ENCODE measurements at places on chromosomes 11 and 22.
A peak's percentile ranks its signal among the peaks of the same experiment; 100 is the strongest.

- no peak for DNase-seq
Measured at GRCh38 chr11:102640946-102641345, 15.8 kb upstream of the MMP20 start.

DNA sequence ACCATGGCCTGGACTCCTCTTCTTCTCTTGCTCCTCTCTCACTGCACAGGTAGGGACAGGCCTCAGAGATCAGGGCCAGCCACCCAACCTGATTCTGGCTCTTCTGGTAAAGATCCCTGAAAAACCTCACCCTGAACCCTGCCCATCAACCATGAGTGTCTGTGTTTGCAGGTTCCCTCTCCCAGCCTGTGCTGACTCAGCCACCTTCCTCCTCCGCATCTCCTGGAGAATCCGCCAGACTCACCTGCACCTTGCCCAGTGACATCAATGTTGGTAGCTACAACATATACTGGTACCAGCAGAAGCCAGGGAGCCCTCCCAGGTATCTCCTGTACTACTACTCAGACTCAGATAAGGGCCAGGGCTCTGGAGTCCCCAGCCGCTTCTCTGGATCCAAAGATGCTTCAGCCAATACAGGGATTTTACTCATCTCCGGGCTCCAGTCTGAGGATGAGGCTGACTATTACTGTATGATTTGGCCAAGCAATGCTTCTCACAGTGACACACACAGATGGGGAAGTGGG is 80.9 kb downstream of the ZNF280B start:
- DNase-seq = no peak

DNA sequence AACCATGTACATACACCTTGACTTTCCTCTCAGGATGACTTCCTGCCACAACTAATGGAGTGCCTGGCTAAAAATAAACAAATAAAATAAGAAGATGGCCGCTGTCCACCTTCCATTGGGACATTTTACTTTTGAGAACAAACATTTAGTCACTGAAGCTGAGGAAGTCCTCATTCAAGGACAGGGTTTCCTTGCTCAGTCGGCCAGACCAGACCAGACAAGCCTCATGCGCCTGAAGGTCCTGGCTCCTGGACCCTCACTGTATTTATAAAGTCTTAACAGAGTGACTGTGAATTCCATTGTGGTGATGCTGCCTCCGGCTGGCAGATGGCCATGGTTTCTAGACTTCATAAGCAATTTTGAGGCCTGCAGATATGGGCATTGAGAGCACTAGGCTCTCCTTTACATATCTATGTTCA is 114.5 kb downstream of the MAML2 start:
- DNase-seq = no peak

DNA sequence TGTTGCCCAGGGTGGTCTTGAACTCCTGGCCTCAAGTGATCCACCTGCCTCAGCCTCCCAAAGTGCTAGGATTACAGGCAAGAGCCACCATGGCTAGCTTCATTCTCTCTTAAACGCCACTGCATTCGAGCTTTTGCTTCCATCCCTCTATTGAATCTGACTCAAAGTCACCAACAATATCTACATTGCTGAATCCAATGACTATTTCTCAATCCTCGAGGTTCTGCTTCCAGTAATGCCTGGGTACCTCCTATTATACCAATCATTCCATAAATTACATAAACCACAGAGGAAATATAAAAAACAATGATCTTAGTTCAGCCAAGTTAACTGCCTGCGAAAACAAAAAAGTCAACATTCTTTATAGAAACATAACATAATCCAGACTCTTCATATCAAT is 11.9 kb upstream of the NXF1 start:
- no peak for DNase-seq

DNA sequence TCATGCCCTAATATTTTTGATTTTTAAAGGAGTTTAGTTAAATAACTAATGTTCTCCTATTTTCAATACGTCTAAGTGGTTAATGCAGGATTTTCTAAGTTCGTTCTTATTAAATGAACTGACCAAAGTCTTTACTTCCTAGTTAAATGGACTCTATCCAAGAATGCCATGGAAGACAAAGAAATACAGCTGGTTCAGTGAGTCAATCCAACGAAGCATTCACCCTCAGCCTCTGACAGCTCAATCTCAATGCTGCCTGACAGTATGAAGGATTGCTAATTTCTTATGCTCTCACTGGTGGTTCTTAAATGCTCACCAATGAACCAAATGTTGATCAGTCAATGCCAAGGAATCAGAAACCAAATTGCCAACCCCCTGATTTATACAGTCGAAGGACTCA is 219.4 kb downstream of the CADM1 start:
- no peak for DNase-seq

GRCh38 chr11:35326266-35326879 is 93.0 kb downstream of the SLC1A2 start:
- DNase-seq = no peak

GRCh38 chr11:73758451-73758850 is 2.4 kb downstream of the RAB6A start:
- DNase-seq = no peak

- DNase-seq = peak; percentile 58
Measured at GRCh38 chr11:126748793-126749192, 251.8 kb downstream of the KIRREL3 start.

- no peak for DNase-seq
Measured at GRCh38 chr11:126359431-126360048, 4.1 kb downstream of the ST3GAL4 start.

DNA sequence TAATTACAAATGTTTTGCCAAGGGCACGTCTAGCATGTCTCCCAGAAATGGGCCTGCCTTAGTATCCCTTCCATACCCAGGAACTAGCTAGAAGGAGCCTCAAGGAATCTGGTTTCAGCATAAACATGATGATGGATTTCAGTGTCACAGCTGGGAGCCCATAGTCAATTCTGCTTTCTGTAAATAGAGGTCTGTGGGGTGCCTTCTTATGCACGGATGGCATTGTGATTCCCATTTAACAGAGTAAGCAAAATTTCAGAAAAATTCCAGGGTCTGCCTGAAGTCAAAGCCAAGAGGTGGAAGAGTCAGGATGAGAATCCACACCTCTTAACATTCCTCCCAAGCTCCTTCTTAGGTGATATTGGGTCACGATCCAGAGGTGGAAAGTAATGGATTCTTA is 12.1 kb downstream of the DUSP18 start:
- DNase-seq = no peak

- DNase-seq = no peak
Measured at GRCh38 chr11:9561279-9561982, 12.0 kb upstream of the WEE1 start.

- DNase-seq = no peak
Measured at GRCh38 chr11:125079151-125079877, 16.2 kb downstream of the SLC37A2 start.

GRCh38 chr22:50071432-50072166 is 13.5 kb upstream of the TTLL8 start:
- no peak for DNase-seq

DNA sequence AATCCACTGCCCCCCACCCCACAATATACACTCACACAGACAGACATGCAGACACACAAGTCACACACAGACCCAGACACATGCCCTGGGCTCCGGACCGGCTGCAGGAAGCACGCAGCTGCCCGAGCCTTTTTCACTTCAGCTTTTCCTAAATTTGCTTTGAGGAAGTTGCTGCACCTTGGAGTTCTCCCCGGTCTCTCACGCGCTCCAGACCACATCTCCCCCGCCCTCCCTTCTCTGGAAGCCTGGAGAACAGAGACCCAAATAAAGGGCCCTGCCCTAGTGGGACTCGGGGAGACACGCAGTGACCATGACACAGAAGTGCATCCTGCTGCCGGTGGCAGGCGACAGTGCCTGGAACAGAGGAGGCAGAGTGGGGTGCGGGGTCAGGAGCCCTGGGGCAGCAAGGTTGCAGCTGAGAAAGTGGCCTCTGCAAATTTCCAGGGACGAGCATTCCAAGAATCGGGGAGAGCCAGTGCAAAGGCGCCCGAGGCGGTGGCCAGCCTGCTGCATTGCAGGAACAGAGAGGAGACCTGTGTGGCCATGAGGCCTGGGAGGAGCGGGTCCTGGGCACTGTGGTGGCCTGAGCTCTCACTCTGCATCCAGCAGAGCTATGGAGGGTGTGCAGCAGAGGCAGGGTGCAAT is 19.1 kb downstream of the RPL3 start:
- no peak for DNase-seq

GRCh38 chr22:45240810-45241631 is at the start of gene KIAA0930:
KIAA0930 (minus strand) TSS chr22:45240894; CDS start chr22:45240703, 191 bp downstream.
- peak; percentile 32 for DNase-seq

- DNase-seq = no peak
Measured at GRCh38 chr11:16669799-16670415, 68.5 kb upstream of the C11orf58 start.

DNA sequence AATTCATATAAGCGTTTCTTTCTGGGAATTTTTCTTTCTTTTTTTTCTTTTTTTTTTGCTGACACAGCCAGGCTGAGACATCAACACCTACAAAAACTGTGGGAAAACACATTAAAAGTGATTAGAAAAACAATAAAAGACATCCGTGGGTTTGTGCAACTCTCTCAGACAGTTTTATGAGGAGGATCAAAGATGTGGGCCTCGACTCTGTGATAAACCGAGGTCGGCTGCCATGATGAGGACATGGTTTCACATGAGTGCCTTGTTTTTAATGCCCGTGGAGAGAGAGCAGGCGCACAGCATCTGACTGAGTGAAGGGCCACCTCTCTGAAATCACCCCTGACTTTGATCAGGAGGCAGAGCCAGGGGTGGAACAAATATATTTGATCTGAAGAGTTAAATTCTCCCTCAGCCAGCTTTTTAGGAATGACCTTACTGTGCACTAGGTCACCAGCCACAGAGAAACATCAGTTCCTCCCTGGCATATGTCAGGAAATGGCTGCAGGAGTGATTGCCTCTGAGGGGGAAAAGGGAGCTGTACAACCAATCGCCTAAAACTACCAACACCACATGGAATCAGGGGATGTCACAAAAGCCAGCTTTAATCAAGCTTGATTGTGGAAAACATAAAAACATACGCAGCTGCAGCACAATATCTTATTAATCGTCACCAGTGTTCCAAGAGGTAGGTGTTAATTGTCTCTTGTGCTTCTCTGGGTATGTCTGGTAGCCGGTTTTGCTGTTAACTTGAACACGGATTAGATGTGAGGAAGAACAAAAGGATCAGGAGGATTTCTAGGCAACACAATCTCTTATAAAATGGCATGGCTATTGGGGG is 164.7 kb downstream of the MAML2 start:
- no peak for DNase-seq

GRCh38 chr22:30572840-30573593 is 1.4 kb downstream of the GAL3ST1 start:
- DNase-seq = no peak

- no peak for DNase-seq
Measured at GRCh38 chr11:7437696-7438095, 47.6 kb upstream of the OLFML1 start.

- no peak for DNase-seq
Measured at GRCh38 chr11:46719048-46719542, at the start of gene F2. F2 (plus strand) TSS chr11:46719213; CDS start chr11:46719236, 23 bp downstream.

DNA sequence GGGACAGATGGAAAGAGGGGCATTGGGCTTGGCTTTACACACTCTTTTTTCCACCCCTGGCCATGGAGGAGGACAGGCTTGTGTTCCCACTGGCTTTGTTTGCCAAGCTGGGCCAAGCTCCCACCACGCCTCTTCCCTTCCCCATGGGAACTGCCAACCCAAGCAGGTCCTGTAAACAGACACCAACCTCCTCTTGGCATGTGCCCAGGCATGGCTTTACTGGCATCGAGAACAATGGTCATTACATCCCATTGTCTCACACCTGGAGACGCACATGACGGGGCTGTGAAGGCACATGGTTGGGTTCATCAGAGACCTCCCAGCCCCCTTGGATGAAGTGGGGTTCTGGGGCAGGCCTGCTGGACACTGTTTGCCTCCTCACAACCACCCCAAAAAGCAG is 11.7 kb downstream of the SEC14L3 start:
- DNase-seq = peak; percentile 29

DNA sequence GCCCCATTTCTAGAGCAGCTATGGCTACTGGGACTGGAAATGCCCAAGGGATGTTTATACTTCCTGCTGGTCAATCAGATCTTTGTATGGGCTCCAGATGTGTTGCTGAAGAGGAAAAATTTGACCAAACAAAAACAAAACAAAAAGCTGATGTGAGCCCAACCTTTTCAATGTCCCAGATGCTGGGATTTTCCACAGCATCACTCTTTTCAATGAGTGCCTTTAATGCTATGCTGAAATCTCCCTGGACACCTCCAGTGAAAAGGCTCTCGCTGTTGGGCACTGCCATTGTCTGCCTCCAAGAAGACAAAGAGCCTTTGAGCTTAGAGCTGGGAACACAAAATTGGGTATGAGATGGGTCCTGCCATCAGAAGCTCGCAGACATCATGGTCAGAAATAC is 671.9 kb downstream of the NTM start:
- no peak for DNase-seq

- no peak for DNase-seq
Measured at GRCh38 chr11:61023966-61024295, 52.5 kb downstream of the CD6 start.

All from NCI-H774 (cell line).